ENCODE measurements at places on chromosomes 2 and 18. TPM values are rescaled to one million over a fixed set of nuclear protein-coding genes. Genes with fewer than 3 reads are reported as not detected.

GRCh38 chr18:59902131-59902992, 2.6 kb downstream of the PMAIP1 start:
- DNase-seq = no peak

- no peak for DNase-seq
Observed at GRCh38 chr2:215912299-215912842, 101.0 kb downstream of the MREG start.

DNA sequence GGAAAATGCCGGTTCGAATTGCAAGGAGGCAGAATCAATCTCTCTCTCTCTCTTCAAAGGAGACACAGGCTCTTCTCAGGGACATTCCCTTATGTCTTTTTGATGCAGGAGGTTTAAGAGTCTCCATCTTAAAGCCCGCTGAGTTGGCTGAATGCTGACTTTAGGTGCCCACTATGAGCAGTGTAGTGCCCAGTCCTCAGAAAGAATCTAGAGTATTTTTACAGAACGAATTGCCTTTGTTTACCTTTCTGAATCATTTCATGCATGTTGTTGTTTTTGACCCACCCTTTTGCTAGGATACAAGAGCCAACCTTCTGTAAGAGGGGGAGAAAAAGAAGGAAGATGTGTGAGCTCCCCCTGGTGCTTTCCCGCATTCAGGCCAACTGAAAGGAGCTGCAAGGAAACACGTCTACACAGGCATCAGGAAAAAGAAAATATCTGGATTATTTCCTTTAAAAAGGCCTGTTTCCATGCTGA, 193.5 kb upstream of the TCF4 start:
- DNase-seq = no peak

- DNase-seq = peak; percentile 53
Observed at GRCh38 chr18:44838971-44839666, 158.4 kb downstream of the SETBP1 start.

DNA sequence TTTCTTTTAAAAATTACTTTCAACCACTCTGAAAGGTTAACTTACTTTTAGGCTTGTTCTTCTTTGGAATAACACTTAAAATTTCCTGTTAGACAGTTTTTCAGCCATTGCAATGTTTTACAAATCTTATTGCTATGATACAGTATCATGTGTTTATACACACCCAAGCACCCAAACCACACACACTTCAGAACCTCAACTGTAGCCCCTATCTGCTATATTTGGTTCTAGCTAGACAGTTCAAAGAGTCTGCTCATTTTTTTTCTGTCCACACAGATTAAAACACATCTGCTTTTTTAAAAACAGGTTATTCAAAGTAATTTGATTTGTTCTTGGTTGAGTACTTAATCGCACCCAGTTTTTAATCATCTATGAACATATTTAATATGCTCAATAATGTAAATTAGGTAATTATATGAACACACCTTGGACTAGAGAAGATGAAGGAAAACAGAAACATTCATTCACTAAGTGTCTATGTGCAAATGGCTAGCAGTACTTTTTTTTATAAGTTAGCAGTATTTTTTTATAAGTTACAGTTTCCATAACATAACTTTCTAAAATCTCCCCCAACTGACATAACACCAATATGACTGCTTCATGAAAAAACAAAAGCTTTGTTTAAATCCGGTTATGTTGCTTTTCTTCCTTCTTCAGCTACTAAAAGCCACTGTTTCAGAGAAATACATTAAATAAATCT, 17.6 kb downstream of the FBXO11 start:
- DNase-seq = no peak

GRCh38 chr2:46988230-46988629, 72.6 kb upstream of the MCFD2 start:
- DNase-seq = no peak

GRCh38 chr2:121170577-121170976, 114.4 kb downstream of the TFCP2L1 start:
- no peak for DNase-seq

GRCh38 chr18:76373297-76373696, 121.7 kb downstream of the ZNF516 start:
- no peak for DNase-seq

DNA sequence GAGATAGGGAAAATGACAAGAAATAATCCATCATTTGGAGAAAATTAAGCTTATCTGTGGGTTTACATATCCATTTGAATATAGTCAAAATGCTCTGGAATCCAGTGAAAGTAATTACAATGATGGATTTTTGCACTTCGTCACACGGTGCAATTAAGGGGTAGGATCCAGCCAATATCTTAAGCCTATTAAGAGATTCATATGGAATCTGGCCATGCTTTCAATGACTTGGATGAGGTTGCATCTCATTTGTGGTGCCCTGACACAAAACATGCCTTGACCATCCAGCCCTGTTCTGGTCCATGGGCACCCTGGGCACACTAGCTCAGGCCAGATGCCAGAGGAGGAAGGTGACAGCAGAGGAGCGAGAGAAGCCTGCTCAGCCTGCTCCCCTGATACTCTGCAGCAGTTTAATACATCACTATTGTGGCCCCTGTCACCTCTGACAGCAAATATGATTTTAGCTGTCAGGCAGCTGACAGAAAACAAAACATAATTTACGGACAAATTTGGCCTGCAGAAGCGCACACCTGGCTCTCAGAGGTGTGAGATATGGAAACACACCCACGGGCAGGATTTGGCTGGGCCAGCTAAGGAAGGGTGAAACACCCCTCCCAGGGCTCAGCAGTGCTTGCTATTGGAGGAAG, 94.1 kb upstream of the ST8SIA3 start:
- DNase-seq = no peak

Gene IL37
- not detected for total RNA-seq

Gene FEV
- total RNA-seq = not detected

Gene MIB1
- 16.4 TPM for total RNA-seq

Gene CIB4
- not detected for total RNA-seq

Gene SPOPL
- total RNA-seq = 11.3 TPM

All from left lobe of liver (tissue), 2 donors.